ENCODE measurements at places on chromosomes 6 and 20.

GRCh38 chr6:137430954-137431353 is 63.2 kb downstream of the OLIG3 start:
- DNase-seq: no peak

GRCh38 chr6:4948781-4949450 is 54.9 kb downstream of the RPP40 start:
- DNase-seq: no peak

- DNase-seq: no peak
Observed at GRCh38 chr20:11020712-11021111, 346.9 kb upstream of the JAG1 start.

- no peak for DNase-seq
Observed at GRCh38 chr20:32999603-33000250, 4.5 kb downstream of the SUN5 start.
